ENCODE measurements at places on chromosomes 12 and 14.

DNA sequence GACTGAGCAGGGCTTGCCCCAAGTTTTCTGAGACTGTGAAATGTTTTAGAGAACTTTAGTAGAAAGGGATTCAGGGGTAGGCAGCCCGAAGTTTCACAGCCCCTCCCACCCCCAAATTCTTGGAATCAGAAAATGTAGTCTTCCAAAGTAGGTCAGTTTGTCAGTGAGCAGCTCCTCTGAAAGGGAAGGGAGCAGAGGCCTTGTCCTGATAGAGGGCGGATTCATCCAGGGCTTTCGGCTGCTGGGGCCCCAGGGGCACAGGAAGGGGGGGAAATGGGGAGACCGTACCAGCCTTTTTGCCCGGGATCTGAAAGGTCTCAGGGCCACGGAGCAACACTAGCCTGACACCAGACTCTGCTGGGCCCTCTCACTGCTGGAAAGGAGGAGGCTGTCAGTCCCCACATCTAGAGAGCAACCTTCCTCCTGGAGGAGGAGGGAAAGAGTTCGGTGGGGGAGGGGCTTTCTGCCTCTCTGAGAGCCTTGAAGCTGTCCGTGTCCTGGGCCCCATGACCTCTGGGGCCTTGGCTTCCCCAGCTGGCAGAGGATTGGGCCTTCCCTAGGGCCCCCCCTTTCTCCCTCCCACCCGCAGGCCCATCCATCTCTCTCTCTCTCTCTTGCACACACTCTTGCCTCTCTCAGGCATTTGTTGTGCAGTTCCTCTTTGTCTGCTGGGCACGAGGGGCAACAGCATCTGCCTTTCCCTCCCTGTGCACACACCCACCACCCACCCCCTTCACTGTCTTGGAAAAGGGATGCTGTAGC lies at the start of gene IKZF4:
TSS of gene IKZF4 (plus strand) at position 621 of the 762 bp plus-strand sequence. CDS start 451 bp downstream, outside the sequence.
- no peak for DNase-seq

DNA sequence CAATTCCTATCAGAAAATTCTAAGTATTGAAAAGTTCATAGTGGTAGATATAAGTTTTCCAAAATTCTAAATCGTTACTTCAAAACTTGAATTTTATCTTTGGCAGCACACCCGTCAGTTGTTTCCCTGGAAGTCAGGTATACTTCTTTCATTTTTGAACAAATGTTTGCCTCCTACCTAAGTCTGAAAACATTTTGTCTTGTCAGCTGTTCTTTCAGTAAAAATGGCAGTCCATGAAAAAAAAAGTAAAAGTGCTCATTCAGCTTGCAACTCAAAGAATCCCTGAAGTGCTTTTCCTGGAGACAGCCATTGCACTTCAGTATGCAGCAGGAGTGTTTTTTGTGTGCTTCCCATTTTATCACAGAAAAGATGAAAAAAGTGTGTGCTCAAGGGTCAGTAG lies 130.1 kb upstream of the NEDD1 start:
- DNase-seq: no peak

GRCh38 chr12:31220633-31221550 lies 105.1 kb downstream of the SINHCAF start:
- DNase-seq: no peak

GRCh38 chr14:31672709-31673108 lies 111.5 kb downstream of the NUBPL start:
- DNase-seq: no peak

GRCh38 chr14:63781686-63782085 lies 53.8 kb upstream of the SGPP1 start:
- DNase-seq: no peak

DNA sequence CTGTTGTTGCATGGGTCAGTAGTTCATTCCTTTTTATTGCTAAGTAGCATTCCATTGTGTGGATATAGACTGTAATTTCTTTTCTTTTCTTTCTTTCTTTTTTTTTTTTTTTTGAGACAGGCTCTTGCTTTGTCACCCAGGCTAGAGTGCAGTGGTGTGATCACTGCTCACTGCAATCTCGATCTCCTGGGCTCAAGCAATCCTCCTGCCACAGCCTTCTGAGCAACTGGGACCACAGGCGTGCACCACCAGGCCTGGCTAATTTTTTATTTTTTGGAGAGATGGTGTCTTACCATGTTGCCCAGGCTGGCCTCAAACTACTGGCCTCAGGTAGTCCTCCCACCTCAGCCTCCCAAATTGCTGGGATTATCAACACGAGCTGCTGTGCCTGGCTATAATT lies 5.2 kb downstream of the ATP6V0A2 start:
- no peak for DNase-seq

DNA sequence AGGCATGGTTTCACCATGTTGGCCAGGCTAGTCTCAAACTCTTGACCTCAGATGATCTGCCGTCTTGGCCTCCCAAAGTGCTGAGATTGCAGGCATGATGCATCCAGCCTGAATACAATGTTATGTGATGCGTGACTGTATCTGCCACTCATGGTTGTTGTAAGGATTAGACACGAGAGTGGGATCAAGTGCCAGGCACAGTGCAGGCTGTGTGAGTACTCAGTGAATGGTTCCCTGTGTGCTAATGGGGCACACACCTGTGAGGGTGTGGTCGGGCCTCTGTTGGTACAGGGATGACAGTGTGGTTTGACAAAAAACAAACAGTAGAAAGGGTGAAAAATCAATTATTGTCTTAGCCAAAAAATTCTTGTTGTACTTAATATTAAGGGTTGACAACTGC lies 61.8 kb downstream of the TECPR2 start:
- DNase-seq: no peak

DNA sequence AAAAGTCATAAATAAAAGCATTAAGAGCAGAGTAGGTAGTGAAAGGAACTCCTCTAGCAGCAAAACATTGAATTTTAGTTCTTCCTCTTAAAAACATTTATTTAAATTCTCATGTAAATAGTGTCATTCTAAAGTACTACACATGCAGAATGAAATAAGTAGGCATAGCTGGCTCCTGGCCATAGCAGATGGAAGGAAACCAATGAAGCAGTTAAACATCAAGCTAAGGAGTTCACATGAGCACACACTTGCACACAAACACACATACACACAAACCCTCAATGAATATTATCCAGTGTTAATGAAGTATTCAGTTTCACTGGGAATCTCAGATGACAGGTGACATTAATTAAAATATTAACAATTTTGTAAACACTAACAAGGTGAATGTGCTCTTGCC lies 69.3 kb downstream of the SLC35F4 start:
- no peak for DNase-seq

DNA sequence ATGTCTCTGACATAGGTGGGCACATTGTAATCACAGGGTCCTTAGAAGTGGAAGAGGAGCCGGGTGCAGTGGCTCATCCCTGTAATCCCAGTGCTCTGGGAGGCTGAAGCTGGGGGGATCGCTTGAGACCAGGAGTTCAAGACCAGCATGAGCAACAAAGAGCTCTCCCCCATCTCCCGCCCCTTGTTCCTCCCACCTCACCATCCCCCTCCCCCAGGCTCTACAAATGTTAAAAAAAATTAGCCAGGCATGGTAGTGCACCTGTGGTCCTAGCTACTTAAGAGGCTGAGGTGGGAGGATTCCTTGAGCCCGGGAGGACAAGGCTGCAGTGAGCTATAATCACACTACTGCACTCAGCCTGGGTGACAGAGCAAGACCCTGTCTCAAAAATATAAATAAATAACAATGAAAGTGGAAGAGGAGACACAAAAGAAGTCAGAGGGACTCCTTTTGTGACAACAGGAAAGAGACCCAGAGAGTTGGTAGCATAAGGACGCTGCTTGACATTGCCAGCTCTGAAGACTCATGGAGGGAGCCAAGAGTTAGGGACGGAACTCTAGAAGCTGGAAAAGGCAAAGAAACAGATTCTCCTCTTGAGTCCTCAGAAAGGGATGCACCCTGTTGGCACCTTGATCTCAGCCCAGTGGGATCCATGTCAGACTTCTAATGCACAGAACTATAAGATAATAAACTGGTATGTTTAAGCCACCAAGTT lies 29.6 kb upstream of the CSRP2 start:
- DNase-seq: no peak

GRCh38 chr14:68878908-68879307 lies 86.0 kb upstream of the ZFP36L1 start:
- DNase-seq: no peak

DNA sequence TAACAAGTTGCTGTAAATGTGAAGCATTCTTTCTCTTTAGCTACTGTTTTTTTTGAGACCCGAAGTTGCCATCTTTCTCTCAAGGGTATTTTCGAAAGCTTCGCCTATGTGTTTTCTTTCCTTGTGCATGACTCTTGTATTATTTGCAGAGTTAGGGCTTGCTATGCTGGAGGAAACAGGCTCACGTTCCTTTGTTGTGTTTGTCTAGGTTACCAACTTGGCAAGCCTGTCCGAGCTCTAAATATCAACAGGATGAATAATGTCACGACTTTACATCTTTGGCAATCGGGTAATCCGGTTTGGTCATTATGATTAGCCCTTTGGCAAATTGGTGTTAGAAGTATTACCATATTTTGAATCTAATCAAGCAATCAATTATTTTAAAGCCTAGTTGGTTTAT lies 15.9 kb upstream of the ATP6V0A2 start:
- DNase-seq: no peak

DNA sequence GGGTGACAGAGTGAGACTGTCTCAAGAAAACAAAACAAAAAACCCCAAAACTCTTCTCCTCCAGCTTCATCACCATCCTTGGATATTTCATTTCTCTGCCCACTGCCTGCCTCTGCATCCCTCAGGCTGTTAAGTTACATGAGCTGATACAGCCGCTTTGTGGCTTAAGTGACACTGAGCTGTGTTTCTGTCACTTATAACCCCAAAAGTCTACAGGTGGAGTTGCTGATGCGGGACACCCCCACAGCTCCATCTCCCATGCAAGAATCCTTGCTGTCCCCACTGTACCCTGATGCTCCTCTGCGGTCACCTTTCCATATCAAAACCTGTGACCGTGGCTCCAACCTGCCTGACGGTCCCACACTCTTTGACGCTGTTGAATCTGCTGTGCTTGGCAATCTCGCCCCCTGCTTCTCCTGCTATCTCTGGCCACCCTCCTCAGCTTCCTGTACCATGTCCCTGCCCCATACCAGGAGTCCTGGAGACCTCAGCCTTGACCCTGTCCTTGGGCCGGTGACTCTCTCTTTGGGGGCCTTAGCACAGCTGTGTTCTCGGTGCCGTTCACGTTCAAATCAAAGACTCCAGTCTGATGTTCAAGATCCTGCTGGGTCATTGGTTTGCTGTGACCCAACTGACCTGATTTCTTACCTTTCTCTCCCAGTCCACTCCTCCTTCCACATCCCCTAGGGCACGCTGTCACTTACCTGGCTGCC lies 20.3 kb downstream of the HVCN1 start:
- DNase-seq: no peak

GRCh38 chr12:52126050-52126604 lies 46.6 kb downstream of the SMIM41 start:
- DNase-seq: no peak

DNA sequence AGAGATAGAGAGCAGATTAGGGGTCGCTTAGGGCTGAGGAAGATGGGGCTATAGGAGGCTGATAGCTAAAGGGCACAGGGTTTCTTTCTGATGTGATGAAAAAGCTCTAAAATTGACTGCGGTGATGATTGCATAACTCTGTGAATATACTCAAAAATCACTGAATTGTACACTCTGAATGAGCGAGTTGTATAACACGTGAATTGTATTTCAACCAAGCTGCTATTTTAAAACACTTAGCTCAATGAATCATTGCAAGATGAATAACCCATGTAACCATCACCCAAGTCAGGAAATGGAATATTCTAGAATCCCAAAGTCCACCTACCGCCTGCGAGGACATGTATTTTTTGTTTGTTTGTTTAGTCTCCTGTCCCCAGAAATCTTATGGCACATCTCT lies 60.1 kb upstream of the CCND2 start:
- DNase-seq: no peak

DNA sequence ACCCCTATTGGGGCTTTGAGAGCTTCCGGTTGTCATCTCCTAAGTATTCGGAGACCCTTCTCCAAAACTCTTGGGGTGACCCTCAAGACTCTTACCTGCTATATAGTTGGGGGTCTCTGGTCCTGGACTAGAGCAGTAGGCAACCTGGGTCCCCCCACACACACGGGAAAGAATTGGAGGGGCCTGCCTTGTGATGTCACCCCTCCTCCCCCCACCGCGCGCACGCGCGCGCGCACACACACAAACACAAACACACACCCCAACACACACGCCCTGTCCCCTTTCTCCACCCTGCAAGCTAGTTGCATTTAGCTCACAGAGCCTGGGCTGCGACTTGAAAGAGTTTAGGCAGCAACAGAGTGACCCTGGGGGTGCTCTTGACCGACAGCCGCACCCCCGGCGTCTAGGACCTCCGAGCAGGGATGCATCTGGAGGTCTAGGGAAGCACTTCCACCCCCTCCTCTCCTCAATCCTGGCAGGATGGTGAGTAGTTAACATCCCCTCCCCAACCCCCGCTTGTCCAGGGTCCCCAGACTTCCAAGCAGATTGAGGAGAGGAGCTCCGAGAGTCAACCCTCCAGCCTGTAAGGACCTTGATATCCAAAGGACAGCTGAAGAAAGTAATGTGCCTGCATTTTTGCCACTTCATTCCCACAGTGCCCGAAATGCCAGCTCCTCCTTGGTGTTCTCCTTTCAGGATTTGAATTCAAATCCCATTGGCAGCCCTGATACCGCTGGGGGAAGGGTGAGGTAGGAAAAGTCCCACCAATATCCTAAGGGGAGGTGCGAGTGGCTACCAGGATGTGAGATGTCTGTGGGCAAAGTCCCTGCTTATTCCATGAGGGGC lies 1.4 kb upstream of the DNAJC14 start:
- DNase-seq: peak; percentile 76

- DNase-seq: peak; percentile 77
Measured at GRCh38 chr14:68506021-68506644, 286.7 kb downstream of the ZFP36L1 start.

DNA sequence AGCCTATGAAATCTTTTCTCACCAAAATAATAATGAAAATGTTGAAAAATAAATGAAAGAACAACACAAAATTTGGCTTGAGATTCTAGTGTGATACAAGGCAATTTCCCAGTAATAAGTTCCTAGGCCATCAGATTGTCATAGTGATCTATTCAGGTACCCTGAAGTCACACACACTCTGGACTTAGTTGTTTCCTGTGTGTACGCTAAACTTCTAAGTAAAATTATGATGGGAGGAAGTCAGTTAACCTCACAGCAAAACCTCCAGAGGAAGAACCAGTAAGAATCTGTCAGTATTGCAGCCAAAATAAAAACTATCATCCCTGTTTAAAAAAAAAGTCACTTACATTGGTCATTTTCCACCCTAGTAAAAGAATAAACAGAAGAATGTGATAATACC lies 81.9 kb downstream of the DBX2 start:
- no peak for DNase-seq

DNA sequence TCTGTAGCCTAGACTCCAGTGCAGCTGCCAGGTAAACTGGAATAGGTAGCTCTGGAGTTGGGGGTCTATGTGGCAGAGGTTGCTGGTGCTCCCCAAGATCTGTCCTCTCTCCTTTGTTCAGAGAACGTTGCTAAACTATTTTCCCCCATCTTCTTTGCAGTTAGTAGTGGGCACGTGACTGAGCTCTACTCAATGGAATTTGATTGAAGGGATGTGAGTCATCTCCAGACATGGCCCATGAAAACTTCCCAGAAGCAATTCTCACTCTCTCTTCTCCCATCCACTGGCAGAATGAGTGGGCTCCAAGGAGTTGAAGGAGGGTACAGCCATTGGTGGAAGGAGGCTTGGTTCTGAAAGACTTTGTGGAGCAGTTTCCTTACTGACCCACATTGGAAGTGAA lies 44.0 kb downstream of the PAH start:
- DNase-seq: no peak

- DNase-seq: no peak
Measured at GRCh38 chr12:46360370-46360769, 12.2 kb downstream of the SLC38A2 start.

GRCh38 chr12:101697930-101698799 lies 725 bp downstream of the CHPT1 start:
- peak; percentile 57 for DNase-seq

All from AG08395 (cell line).